ENCODE measurements at places on chromosomes 7 and 10.
A peak's percentile ranks its signal among the peaks of the same experiment; 100 is the strongest.

DNA sequence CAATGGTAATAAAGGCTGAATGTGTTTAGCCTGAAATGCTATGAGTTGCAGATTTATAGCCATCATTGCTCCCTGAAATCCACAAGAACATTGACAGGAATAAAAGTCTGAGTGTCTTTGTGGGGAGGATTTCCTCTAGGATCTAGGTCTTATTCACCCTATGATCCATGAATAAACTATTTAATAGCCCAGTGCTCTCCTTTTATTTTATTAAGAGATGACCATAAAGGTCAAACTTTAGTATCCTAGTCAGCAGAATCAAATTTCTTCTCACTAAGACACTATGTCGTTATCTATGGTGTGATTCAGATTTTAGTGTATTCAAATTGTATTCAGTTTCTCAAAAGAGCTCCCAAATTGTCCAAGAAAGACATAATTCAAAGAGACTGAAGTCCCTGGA, 67.8 kb upstream of the AKR1E2 start:
- no peak for DNase-seq

DNA sequence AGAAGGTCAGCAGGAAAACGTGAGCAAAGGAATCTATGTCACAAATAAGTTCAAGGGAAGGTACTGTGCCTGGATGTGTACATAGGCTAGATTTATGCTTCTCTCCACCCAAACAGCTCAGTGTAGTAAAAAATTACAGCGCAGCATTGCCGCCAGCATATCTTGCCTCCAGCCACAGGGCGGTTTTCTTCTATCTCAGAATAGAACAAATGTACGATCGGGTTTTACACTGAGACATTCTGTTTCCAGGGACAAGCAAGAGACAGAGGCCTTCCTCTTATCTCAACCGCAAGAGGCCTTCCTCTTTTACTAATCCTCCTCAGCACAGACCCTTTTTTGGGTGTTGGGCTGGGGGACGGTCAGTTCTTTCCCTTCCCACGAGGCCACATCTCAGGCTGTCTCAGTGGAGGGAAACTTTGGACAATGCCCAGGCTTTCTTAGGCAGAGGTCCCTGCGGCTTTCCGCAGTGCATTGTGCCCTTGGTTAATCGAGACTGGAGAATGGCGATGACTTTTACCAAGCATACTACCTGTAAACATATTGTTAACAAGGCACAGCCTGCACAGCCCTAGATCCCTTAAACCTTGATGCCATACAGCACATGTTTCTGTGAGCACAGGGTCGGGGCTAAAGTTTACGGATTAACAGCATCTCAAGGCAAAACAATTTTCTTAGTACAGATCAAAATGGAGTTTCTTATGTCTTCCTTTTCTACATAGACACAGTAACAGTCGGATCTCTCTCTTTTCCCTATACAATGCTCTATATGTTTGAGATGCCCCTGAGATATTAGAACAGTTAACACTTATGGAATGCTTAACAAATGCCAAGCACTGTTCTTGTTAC, 11.6 kb upstream of the ABHD11 start:
- no peak for DNase-seq

GRCh38 chr10:22611425-22612115, 102.8 kb downstream of the PIP4K2A start:
- no peak for DNase-seq

GRCh38 chr10:87613751-87614150, 45.9 kb upstream of the PAPSS2 start:
- DNase-seq: no peak

- peak; percentile 95 for DNase-seq
These were observed 19.7 kb upstream of the SLC18A2 start for GRCh38 chr10:117221156-117221711.

DNA sequence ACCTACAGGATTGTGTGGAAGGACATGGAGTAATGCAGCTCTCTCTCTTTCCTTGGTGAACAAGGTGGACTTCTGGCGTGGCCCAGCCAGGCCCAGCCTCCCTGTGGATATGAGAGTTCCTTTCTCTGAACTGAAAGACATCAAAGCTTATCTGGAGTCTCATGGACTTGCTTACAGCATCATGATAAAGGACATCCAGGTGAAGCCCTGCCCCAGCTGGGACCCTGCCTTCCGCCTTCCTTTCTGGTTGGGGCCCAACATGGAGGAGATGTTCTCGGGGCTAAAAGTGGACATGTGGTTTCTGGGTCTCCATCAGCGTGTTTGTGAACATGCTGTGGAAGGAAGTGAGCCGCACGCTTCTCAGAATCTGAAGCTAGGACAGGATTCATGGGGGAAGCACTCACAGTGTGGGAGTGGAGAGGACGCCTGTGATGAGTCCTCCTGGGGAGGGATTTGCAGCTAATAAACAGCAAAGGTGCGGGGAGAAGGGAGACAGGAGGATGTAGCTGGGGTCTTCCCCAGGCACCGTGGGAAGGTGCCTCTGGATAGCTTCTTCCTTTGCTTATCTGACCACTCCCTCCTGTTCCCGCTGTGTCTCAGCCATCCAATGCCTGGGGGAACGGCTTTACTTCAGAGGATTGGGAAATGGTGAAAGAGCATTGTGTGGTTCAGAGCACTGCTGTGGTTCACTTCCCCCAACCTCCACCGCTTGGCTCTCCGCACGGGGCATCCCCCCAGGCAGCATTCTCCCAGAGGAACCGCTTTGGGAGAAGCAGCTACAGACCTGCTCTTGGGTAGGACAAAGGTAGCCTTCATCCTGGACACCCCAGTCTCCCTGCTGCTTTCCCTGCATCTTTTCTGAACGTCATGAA, 5.5 kb downstream of the CPA5 start:
- no peak for DNase-seq

- DNase-seq: no peak
These were observed 1.8 kb downstream of the ALOX5 start for GRCh38 chr10:45375716-45376231.

- DNase-seq: no peak
These were observed 38.3 kb upstream of the DLG5 start for GRCh38 chr10:77964811-77965210.

DNA sequence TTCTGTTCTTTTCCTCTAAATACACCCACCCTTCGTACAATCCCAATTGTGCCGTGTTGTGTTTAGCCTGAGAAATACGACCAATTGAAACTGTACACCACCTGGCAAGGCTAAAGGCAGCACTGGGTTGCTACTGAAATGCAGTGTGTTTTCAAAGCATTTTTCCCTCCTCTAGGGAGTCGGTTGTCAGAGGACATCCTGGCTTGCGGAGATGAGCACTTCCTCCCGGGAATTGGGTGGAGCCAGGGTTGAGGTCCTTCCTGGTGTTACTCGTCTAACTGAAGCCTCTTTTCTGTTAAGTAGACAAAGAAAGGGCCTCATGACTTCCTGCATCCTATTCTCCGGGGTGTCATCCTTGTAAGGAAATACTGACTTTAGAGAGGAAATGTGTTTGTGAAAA, 133.5 kb downstream of the MTPAP start:
- DNase-seq: no peak

DNA sequence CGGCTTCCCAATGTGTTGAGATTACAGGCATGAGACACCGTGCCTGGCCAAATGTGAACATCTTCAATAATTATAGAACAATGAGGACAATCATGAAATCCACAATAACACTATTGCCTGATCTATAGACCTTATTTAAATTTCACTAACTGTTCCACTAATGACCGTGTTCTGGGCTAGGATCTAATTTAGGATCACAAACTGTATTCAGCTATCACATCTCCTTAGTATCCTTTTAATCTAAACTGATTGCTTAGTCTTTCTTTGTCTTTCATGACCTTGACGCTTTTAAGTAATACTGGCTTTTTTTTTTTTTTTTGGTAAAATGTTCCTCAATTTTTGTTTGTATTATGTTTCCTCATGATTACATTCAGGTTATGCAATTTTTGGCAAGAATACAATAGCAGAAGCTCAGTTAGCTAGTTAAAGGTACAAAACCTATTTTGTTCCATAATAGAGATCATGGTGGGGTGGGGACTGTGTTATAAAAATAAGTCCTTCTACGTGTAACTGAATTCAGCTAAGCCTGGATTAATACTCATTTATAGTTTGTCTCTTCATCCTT, 158.4 kb downstream of the AOAH start:
- no peak for DNase-seq

- peak; percentile 71 for DNase-seq
These were observed 259.9 kb downstream of the CACNA2D1 start for GRCh38 chr7:82183634-82184033.

GRCh38 chr10:43912469-43912868, 263.8 kb upstream of the ZNF32 start:
- no peak for DNase-seq

DNA sequence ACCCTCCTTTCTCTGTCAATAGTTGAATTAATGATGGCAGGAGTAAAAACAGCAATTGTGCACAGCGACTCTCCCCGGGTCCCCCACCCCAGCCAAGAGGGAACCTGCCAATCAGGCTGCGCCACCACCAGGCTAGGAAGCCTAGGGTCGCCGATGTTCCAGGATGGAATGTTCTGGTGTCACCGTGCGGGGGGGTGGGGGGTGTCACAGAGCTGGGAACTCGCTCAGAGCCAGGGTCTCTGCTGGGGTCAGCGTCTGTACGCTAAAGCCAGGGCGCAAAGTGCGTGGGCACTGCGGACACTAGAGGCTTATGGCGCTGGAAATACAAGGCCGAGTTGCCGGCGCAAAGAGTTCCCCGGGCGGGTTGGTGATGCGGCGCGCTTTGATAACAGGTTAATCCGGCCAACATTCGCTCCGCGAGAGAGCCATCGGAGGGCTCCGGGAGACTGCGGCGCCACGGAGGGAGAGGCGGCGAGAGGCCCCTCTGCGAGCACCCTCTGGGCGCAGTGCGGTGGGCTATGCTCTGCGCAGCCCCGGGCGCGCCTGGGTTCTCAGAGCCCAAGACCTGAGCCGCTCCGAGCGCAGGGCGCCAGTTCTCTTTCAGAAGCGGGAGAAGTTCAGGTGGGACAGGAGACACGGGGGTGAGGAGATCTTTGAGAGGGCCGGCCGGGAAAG, 192.3 kb downstream of the EMX2 start:
- no peak for DNase-seq

DNA sequence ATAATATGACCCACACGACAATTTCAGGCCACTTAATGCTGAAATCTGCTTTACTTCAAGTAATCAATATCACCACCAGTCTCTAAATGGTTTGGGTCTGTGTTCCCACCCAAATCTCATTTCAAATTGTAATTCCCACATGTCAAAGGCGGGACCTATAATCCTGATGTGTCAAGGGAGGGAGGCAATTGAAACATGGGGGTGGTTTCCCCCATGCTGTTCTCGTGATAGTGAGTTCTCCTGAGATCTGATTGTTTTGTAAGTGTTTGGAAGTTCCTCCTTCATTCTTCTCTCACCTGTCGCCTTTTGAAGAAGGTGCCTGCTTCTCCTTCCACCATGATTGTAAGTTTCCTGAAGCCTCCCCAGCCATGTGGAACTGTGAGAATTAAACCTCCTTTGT, 178.4 kb downstream of the CRPPA start:
- no peak for DNase-seq

All from RCC 7860 (cell line).